Large intestine (tissue), 12 donors: ENCODE measurements at places on chromosomes 16 and 17.
A peak's percentile ranks its signal among the peaks of the same experiment; 100 is the strongest.

GRCh38 chr16:1820946-1821290 is 5.7 kb downstream of the HAGH start:
- DNase-seq = no peak
- peaks cover 65% of the 10 kb centered on the region for H3K36me3 ChIP-seq
- H3K27me3 ChIP-seq = no peaks in the 10 kb centered on the region
- H3K27ac ChIP-seq = no peak overlapping the region
- H3K4me1 ChIP-seq = peaks cover 11% of the 10 kb centered on the region

DNA sequence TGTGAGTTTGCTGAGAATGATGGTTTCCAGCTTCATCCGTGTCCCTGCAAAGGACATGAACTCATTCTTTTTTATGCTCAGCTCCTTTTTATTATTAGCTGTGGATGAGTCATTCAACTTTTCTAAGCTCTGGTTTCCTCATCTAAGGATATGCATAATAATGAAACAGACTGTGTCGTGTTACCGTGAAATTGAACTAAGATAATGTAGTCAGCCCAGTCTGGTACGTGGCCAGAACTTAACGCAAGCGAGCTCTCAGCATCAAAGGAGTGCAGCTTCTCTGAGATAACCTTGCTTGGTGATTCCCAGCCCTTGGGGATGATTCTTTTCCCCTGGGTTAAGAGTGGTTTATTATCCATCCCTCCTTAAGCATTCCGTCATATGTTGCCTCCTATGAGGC is 454.3 kb upstream of the EEF2KMT start:
- no peaks in the 10 kb centered on the region for H3K36me3 ChIP-seq
- DNase-seq = no peak
- H3K4me3 ChIP-seq = no peak overlapping the region

GRCh38 chr17:63931981-63932561 is at the start of gene CD79B:
TSS of gene CD79B (minus strand) at chr17:63932331. CDS start at chr17:63932261, 70 bp downstream.
- no peaks in the 10 kb centered on the region for H3K27me3 ChIP-seq
- H3K4me3 ChIP-seq = no peak within 1 kb of the TSS
- H3K27ac ChIP-seq = no peak within 1 kb of the TSS
- H3K36me3 ChIP-seq = no peaks in the 10 kb centered on the region
- H3K4me1 ChIP-seq = no peaks in the 10 kb centered on the region

DNA sequence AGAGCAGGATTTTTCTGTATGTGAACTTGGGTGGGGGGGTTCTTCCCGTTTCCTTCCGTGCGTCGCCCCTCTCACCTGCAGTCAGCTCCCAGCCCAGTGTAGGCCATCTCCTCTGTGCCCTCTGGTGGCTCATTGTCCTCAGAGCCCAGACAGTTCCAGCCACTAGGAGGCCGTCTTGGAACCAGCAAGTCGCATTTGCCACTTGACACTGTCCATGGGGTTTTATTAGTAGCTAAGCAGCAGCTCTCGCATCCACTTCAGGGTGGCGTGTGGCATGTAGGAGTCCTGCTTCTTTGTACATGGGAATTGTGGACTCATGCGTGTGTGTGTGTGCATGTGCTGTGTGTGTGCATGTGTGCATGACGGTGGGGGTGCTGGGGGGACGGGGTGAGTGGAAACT is 74.0 kb downstream of the SEC14L1 start:
- no peaks in the 10 kb centered on the region for H3K4me1 ChIP-seq
- peak; percentile 34 for DNase-seq
- H3K27ac ChIP-seq = no peak overlapping the region
- H3K27me3 ChIP-seq = no peaks in the 10 kb centered on the region
- no peak overlapping the region for H3K4me3 ChIP-seq
- peaks cover 62% of the 10 kb centered on the region for H3K36me3 ChIP-seq

DNA sequence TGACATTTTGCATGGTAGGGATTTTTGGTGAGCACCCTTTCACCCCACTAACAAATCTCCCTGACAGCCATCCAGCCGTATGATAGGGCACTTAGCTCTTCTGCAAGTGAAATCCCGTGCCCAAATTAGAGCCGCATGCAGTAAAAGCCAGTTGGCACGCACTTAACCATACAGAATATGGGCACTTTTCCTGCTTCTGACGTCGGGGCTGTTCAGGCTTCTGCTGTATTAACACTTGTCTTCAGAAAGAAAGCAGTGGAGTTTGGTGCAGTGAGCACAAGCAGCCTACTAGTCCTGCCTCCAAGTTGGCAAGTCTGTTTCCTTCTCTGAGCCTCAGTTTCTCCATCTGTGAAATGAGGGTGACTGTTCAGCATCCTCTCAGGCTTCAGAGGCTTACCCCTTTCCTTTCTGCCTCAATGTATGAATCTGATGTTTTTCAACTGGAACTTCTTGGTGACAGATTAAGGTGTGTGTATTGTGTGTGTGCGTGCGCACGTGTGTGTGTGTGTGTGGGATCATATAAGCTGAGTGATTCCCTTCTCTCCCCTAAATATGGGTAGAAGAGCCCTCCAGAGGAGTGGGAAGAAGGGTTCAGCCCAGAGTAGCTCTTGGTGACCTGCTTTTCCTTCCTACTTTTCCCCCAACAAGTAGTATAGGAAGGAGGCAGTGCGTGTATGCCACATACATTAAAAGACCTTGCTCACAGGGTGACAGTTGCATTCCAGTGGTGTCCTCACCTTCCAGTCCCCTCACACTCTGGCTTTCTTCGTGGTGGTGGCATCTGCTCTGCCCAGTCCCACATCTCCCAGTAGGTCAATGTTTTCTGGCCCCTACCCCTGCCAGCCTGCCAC is 19.0 kb downstream of the IGF2BP1 start:
- H3K4me1 ChIP-seq = peaks cover 86% of the 10 kb centered on the region
- H3K27me3 ChIP-seq = no peaks in the 10 kb centered on the region
- no peak for DNase-seq
- H3K36me3 ChIP-seq = peaks cover 2% of the 10 kb centered on the region

DNA sequence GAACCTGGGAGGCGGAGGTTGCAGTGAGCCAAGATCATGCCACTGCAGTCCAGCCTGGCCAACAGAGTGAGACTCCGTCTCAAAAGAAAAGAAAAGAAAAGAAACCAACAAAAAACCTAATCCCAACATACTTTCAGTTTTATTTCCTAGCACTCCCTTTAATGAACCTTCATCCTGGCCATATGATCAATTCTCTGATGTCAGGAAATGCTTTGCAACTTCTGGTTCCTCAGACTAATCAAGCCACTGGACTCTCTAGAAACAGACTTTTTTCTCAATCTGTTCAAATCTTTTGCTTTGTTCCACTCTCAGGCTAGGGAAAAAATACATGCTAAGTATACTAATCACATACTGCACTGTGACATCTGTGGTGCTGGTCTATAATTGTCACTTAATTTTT is 13.4 kb upstream of the PSMC3IP start:
- H3K27me3 ChIP-seq = no peaks in the 10 kb centered on the region
- H3K4me1 ChIP-seq = no peaks in the 10 kb centered on the region
- no peak overlapping the region for H3K4me3 ChIP-seq
- DNase-seq = no peak

DNA sequence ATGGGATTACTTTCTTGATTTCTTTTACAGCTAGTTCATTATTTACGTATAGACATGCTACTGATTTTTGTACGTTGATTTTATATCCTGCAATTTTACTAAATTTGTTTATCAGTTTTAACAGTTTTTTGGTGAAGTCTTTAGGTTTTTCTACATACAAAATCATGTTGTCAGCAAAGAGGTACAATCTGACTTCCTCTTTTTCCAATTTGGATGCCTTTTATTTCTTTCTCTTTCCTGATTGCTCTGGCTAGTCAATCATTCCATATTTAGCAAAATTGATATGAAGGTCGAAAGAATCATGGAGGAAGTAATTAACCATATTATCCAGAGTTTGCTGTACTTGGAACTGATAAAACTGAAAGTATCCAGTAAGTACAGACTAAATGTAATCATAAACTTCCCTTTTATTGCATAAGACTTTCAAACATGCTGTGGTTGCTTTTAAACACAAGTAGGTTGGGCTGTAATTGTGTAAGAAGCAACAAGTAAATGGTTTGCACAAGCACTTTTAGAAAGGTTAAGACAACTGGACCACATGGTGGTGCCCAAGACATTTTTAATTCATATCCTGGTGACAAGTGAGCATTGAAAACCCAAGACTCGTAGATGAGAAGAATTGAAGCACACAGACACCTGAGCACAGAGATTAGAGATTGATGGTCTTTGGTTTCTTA is 8.4 kb downstream of the GDE1 start:
- H3K27me3 ChIP-seq = no peaks in the 10 kb centered on the region
- peak overlapping the region; percentile 68 for H3K27ac ChIP-seq
- H3K4me1 ChIP-seq = peaks cover 24% of the 10 kb centered on the region
- DNase-seq = peak; percentile 78

DNA sequence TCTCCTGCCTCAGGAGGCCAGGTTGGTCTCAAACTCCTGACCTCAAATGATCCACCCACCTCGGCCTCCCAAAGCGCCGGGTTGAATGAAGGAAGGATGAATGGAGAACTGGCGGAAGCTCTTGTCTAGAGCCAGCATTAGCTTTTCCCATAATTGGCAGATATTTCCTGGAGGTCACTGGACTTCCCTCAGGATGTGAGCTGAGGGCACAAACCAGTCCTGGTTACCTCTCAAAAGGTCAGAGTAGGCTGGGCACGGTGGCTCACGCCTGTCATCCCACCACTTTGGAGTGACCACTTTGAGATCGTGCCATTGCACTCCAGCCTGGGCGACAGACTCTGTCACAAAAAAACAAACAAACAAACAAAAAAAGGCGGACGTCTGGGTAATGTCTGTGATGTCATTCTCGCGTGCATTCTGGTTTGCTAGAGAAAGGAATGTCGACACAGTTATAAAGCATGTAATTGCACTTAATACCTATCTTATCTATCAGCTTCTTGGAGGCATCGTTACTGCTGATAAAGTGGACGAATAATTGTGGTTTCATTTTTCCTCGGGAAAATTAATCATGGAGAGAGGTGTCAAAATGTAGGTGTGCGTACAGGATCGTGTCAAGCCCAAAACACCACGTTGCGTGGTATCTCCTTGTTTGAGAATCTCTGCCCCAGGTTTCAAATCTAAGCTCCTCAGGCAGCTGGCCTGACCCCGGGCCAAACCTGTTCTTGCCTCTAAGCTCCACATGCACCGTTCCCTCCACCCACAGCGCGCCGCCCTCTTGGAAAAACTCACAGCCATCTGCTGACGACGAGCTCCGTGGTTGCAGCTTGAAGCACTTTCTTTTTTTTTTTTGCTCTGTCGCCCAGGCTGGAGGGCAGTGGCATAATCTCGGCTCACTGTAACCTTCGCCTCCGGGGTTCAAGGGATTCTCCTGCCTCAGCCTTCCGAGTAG is 6.4 kb upstream of the CRK start:
- no peaks in the 10 kb centered on the region for H3K4me1 ChIP-seq
- no peak overlapping the region for H3K4me3 ChIP-seq
- peak overlapping the region; percentile 5 for H3K27ac ChIP-seq
